GM12892 (cell line): ENCODE measurements at places on chromosomes 5 and 9.

DNA sequence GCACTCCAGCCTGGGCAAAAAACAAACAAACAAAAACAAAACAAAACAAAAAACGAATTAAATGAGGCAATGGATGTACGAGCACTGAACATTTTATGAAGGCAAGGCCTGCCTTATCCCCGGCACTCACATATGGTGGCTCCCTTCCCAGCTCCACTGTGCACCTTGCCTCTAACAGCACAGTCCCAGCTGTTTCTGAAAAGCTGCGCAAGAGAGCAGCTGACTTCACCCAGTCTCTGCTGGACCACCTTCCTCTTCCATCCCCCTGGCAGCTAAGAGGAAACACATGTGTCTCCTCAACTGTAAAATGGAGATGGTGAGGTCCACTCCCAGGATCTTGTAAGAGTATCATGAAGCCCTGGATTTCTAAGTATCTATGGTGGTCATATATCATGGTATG, 100.7 kb downstream of the KLF4 start:
- no peak for DNase-seq

DNA sequence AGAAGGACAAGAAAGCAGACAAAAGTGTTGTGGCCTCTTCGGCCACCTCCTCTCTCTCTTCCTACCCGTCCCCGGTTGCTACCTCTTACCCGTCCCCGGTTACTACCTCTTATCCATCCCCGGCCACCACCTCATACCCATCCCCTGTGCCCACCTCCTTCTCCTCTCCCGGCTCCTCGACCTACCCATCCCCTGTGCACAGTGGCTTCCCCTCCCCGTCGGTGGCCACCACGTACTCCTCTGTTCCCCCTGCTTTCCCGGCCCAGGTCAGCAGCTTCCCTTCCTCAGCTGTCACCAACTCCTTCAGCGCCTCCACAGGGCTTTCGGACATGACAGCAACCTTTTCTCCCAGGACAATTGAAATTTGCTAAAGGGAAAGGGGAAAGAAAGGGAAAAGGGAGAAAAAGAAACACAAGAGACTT, 2.4 kb downstream of the EGR1 start:
- no peak for DNase-seq

DNA sequence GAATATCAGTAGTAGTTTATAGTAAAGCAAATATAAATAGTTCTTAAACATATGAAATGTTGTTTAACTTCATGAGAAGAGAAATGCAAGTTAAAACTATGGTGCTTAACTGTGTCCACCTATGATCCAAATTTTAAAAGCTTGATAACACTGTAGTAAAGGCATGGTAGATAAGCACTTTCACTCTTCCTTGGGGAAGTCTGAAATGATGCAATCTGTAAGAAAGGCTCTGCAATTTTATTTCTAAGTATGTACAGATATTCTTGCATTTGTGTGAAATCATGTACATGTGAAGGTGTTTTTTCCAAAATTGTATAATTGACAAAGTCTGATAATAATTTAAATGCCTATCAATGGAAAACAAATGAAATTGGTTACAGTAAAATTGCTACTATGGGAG, 66.9 kb downstream of the SYK start:
- DNase-seq, result no peak

- no peak for DNase-seq
These were observed 5.2 kb upstream of the SLC22A5 start for GRCh38 chr5:132364319-132364718.

DNA sequence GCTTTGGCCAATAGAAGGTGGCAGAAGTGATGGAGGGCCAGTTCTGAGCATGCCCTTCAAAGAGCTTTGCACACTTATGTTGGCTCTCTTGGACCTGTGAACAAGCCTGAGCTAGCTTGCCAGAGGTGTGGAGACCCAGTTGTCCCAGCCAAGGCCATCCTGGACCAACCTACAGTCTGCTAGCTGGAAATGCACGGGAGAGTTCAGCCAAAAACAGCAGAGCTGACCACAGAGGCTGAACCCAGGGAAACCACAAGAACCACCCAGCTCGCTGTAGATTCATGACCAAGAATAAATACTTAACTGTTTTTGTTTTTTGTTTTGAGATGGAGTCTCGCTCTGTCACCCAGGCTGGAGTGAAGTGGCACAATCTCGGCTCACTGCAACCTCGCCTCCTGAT, 65.4 kb upstream of the HAND1 start:
- no peak for DNase-seq

DNA sequence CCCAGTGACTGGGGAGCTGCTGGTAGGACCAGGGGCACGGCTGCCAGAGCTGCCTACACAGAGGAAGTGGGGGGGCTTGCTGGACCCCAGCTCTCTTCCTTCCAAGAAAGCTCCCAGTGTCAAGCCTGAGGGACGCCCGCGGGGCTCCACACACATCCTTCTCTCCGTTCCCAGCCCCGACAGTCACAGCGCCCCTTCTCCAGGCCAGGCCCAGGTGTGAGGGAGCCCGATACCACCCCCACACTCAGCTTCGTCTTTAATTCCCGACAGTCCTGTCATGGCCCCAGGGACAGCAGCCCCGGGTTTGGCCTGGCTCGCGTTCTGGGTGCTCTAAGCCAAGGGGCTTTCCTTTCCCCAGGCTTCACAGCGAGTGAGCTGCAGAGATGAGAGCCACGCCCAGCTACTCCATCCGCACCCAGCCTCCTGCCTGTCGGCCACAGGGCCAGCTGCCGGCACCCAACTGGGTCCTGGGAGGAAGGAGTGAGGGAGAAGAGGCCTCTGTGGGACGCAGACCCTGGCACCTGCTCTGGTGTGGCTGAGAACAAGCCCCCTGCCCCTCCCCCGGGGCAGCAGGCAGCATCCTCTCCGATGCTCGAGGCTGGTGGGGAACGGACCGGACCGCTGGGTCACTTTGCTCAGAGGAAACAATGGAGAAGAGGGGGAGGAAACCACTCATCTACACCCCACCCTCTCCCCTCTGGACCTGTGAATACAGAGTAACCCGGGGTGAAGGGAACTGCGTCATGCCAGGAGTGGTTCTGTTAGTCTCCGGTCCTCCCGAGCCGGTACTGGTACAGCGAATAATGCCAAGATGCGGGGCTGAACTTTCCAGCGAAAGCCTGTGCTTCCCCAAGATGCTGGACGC, 53.9 kb upstream of the PHYKPL start:
- no peak for DNase-seq

DNA sequence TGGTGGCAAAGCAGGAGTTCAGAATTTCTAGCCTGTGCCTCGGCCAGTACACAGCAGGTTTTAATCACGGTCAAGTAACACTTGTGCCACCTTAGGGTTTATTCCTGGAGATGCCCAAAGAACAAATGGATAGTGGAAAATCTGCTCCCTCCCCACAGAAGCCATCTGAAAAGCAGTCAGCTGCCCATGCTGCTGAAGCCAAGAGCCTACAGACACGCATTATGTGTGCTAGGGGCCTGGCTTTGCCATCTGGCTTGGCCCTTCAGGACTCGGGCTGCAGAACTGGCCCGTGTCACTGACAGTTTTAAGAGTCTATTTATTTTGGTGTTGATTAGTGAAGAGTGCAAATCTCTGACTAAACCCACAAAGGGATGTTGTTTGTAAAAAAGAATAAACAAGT, 11.1 kb downstream of the ARSB start:
- DNase-seq, result no peak

DNA sequence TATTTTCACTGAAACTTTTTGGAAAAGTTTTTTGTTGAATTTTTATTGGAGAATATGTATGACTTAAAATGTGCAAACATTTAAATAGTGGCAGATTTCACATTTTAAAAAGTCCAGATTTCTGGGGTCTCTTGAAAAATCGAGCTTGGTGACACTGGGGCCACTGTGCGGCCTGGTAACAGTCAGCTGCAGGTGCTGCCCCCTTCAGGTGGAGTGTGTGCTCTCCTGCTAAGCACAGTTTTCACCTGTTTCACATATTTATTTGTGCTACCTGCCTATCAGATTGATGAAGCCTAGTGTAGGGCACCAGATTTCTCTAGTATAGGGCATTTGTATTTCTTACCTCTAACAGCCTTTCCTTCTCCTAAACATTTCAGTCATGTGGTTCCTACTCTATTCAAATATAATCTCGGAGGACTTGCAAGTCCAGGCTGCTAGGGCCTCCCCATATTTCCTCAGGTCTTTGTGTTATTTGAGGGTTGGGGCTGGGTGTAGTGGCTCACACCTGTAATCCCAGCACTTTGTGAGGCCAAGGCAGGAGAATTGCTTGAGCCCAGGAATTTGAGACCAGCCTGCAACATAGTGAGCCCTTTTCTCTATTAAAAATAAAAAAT, 95.8 kb upstream of the KLF9 start:
- no peak for DNase-seq

- no peak for DNase-seq
These were observed 213.2 kb downstream of the TMC1 start for GRCh38 chr9:72734631-72735030.
